Left lobe of liver (tissue), 2 donors: ENCODE measurements at places on chromosomes 2 and 18. TPM values are rescaled to one million over a fixed set of nuclear protein-coding genes. Genes with fewer than 3 reads are reported as not detected.

GRCh38 chr18:58788971-58789875, 75.5 kb upstream of the ZNF532 start:
- no peak for DNase-seq

DNA sequence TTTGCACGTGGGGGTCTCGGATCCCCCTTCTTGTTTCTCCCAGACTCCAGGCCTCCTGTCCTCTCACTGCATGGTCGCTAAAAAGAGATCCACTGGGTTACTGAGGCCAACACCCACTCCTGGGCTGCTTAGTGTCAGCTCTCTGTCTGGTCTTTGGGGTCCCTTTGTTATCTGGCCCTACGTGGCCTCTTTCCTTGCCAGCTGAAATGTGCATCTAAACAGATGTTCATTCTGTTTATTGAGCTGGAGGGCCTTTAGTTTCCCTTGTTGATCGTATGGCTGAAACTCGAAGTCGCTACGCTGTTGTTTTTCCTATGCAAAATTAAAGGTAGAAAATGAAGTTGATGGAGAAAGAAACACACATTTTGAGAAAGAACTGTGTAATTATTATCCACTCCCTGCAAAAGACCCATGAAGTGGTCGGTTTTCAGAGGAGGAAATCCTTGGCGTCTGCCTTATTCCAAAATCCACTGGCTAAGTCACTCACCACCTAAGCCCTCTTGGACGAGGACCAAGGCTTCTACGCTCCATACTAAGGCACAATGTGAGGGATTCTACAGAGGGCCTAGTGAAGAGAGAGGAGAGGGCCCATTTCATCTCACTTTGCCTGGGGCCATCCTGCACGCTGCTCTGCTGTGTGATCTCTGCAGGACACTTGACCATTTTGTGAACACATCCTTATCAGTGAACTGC, 105.3 kb downstream of the GLI2 start:
- DNase-seq: no peak

GRCh38 chr18:59778434-59778833, 81.2 kb upstream of the CCBE1 start:
- no peak for DNase-seq

GRCh38 chr2:210392469-210392881, 77.5 kb upstream of the MYL1 start:
- DNase-seq: no peak

- no peak for DNase-seq
Measured at GRCh38 chr18:62258093-62258492, 67.0 kb upstream of the TNFRSF11A start.

- DNase-seq: peak; percentile 14
Measured at GRCh38 chr2:118990757-118991545, 49.0 kb downstream of the MARCO start.

DNA sequence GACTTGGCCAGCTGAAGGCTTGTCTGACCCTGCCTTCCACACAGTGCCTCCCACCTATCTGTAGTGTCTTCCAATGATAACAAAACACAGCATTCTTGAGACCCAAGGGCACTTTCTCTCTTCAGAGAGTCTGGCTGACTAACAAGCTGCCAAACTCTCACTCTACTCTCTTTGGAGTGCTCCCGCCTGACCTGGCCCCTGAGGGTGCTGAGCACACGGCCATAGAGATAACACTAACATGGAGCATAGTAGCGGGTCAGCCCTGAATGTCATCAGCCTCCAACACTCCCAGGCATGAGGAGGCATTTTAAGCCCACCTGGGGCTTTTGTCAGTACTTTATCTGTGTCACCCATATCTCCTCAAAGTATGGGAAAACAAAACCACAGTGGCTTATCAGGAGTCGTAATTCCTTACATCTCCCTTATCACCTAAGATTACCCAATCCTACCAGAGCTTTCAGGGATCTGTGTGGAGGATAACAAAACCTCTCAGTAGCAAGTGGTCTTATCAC, 160.3 kb upstream of the TCF4 start:
- no peak for DNase-seq

DNA sequence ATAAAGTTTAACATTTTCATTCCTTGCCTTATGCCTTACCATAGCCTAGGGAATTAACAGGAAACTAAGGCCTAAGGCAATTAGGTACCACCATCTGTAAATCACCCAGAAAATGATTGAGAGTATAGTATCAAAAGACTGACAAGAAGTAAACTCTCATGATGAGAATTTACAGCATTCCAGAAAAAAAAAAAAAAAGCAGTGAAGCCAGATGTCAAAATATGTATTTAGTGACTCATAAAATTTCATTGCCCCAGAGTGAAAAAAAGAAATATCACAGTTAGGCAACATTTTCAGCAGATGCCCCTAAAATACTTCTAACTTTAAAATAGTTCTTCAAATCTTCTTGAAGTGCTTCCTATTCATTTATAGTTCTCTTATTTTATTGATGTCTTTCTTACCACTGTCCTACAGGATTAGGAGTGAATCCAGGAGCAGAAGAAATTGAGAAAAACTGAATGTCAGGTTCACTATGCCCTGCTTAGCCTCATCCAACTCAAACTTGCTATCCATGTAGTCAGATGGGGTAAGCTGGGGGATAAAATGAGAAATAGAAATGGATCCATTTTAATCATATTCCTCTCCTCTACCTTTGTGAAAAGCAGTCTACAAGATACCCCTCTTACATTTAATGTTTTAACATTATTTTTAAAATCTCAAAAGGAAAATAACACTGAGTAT, 57.3 kb upstream of the TANK start:
- DNase-seq: no peak

DNA sequence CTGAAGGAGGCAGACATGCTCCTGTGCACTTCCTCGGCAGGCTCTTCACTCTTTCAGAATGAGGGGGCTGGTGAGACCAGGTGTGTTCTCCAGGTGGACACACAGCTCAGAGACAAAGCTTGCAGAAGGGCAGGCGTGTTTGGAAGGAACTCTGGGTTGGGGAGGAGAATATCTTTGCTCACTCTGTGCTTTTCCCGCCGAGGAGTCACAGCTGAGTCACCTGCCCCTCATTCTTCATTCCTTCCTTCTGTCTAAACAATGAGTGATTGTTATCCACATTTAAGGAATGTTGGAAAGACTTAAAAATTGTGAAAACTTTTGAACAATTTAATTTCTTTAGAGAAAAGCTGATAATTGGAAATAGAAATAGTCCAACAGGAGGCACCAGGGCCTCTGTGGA, 126.3 kb upstream of the TPO start:
- DNase-seq: no peak

DNA sequence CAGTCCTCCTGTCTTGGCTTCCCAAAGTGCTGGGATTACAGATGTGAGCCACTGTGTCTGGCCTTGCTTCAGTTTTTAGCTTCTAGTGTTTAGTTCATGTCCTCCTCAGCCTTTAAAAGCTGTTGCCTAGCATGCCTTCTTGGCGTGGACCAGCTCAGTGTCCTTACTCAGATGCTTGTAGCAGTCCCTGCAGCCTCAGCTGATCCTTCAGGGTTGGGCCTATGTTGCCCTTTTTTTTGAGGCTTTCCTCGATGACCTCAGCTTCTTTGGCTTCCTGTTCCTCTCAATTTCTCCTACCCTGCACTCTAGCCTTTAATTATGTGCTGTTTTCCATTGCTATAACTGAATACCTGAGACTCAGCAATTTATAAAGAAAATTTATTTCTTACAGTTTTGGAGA, 57.7 kb downstream of the TANC1 start:
- DNase-seq: no peak

DNA sequence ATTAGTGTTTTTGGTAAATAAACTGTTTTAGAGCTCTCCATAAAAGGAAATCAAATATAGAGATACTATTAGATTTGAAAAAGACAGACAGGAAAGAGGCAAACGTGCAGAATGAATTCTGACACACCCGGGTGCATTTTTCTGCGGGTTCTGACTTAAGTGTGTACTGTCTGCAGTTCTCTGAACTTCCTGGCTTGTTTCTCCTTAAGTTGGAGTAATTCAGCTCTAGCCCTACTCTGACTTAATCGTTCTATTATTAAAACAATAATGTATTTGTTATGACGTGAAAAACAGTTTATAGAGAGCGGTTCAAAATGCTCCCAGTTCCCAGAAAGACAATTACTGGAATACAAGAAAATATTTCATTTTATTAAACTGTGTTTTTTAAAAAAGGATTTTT, 305.9 kb downstream of the ARHGAP15 start:
- DNase-seq: no peak

DNA sequence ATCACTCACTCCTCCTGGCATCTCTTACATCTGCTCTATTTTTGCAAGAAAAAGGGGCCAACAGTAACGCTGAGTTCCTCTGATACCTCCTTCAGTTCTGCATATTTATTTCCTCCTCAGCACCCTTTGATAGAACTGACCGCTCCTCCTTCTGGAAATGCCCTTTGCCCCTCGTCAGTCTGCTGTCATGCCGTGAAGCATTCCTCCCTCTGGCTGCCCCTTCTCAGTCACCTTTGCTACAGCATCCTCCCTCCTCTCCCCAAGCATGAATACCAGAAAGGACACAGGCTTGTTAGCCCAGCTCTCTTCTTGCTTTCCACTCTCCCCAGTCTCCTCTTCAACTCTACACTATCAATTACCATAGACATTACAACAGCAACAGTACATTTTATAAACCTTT, 135.4 kb downstream of the NBAS start:
- no peak for DNase-seq

DNA sequence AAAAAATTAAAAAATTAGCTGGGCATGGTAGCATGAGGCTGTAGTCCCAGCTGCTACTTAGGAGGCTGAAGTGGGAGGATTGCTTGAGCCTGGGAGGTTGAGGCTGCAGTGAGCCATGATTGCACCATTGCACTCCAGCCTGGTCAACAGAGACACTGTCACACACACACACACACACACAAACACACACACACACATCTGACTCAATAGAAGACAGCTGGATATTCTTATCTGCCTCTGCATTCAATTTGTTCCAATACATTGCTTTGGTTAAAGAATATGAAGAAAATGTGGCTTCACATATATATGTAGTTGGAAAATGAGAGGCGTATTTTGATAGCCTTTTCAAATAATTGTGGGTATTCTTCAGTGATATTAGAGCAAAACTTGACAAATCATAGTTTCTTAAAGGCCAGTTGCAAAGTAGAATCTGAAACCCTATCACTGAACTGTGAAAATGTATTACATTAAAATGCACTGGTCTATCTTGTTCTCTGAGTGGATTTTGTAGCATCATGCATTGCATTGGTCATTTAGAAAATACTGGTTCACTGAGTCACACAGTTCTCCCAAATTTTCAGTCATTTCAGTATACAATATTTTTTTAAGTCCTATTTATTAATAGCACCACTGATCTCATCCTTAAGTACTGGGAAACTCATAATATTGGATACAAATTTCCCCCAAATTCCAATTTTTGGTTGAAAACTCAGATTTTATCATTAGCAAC, 140.9 kb downstream of the MCFD2 start:
- no peak for DNase-seq

The FAM124B gene
- total RNA-seq: 2.1 TPM

The CEP76 gene
- total RNA-seq: 6.5 TPM

The CENPA gene
- total RNA-seq: 0.33 TPM

The RAB1A gene
- 62.3 TPM for total RNA-seq
